ENCODE measurements at places on chromosomes 6 and 20.

DNA sequence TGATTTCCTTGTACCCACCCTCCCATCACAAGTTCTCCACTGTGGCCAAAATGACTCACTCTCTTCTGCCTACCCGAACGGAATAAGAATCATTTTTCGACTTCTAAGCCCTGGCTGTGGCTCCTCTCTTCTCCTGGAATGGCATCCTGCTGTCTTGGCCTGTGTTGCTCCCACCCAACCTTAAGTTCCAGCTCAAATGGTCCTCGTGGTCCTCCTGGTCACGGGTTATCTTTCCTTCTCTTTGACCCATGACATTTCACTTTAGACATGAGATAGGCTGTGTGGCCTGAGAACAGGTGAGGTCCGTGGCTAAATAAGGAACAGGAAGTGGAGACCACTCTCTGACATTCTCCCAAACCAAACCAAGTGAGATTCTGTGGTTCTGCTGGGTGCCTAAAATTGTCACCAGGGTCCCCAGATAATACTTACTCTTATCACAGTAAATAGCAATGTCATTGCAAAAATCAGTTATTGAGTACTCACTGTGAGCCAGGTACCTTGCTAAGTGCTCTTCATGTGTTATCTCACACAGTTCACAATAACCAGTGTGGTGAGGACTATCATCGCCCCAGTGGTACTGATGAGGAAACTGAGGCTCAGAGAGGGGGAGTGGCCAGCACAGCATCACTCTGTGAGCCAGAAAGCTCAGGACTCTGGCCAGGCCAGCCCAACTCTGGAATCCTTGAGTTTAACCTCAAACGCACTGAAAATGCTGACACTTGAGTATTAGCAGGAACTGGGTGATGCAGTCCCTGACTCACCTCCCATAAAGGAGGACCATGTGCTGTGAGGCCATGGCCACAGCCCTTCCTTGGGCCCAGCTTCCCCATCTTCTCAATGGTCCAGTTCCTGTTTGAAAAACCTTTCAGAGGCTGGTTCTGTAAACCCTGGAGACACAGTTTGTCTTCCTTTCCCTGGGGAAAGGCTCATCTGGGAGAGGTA, 74.8 kb upstream of the SIRPA start:
- no peak for DNase-seq

DNA sequence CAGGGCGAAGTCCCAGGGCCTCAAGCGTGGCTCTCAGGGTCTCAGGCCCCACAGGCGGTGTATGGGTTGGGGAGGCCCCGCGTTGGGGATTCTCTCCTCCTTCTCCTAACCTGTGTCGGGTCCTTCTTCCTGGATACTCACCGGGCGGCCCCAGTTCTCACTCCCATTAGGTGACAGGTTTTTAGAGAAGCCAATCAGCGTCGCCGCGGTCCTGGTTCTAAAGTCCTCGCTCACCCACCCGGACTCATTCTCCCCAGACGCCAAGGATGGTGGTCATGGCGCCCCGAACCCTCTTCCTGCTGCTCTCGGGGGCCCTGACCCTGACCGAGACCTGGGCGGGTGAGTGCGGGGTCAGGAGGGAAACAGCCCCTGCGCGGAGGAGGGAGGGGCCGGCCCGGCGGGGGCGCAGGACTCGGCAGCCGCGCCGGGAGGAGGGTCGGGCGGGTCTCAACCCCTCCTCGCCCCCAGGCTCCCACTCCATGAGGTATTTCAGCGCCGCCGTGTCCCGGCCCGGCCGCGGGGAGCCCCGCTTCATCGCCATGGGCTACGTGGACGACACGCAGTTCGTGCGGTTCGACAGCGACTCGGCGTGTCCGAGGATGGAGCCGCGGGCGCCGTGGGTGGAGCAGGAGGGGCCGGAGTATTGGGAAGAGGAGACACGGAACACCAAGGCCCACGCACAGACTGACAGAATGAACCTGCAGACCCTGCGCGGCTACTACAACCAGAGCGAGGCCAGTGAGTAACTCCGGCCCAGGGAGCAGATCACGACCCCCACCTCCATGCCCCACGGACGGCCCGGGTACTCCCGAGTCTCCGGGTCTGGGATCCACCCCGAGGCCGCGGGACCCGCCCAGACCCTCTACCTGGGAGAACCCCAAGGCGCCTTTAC, at the start of gene HLA-G:
Gene HLA-G (plus strand): TSS at position 247 of the 892 bp plus-strand sequence. CDS start 20 bp downstream, at position 267.
- DNase-seq, result no peak

GRCh38 chr20:46302106-46302505, 6.2 kb downstream of the CDH22 start:
- DNase-seq, result no peak

GRCh38 chr6:123402052-123402451, 234.7 kb downstream of the TRDN start:
- DNase-seq, result no peak

- no peak for DNase-seq
Observed at GRCh38 chr6:158085261-158086053, 82.6 kb downstream of the SERAC1 start.

DNA sequence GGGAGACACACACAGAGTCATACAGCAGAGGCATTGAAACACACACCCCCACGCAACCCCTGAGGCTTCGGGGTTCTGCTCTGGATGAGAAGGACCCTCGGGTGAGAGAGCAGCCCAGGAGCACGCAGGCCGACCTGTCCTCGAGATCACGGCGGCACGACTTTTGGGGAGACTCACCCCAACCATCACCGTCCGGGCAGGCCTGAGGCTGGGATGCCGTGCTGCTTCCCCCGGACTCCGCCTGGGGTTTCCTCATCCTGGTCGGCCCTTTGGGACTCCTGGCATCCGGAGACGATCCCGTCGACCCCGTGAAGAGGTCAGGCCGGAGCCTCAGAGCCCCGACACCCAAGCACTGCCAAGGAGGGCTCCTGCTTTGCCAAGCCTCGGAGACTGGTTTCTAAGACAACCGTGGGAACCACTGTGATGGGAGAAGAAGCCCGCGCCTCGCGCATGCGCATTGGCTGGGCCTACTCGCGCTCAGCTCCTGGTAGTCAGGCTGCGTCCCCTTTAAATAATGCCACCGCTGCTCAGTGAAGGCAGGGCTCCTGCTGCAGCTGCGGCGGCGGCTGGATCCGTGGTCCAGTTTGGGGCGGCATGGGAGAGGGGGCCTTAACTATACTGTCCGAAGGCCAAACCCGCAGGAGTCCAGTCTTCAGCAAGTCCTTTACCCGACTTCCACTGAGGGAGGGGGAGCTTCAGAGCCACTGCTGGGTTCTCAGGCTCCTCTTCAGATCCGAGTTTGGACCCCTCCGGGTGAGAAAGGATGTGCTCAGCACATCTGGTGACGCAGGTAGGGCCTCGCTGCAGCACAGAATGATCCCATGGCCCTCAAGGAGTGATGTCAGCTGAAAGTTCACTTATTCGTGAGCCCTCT, 171.4 kb upstream of the ZNF337 start:
- peak; percentile 61 for DNase-seq

DNA sequence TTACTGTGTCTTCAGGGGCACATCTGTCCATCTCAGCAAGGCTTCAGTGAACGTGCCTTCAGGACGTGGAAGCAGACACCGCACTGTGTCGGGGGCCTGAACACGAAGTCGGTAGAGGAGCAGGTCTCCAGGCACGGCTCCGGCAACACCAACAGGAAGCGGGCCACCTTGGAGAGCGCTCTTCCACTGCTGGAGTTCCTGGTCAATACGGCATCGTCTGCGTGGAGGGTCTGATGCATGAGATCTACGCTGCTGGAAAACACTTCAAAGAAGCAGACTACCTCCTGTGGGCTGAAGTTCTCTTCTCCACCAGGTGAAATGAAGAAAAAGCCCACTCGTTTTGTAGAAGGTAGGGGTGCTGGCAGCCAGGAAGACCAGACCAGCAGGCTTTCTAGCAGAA, 69.3 kb upstream of the SLCO4A1 start:
- no peak for DNase-seq

DNA sequence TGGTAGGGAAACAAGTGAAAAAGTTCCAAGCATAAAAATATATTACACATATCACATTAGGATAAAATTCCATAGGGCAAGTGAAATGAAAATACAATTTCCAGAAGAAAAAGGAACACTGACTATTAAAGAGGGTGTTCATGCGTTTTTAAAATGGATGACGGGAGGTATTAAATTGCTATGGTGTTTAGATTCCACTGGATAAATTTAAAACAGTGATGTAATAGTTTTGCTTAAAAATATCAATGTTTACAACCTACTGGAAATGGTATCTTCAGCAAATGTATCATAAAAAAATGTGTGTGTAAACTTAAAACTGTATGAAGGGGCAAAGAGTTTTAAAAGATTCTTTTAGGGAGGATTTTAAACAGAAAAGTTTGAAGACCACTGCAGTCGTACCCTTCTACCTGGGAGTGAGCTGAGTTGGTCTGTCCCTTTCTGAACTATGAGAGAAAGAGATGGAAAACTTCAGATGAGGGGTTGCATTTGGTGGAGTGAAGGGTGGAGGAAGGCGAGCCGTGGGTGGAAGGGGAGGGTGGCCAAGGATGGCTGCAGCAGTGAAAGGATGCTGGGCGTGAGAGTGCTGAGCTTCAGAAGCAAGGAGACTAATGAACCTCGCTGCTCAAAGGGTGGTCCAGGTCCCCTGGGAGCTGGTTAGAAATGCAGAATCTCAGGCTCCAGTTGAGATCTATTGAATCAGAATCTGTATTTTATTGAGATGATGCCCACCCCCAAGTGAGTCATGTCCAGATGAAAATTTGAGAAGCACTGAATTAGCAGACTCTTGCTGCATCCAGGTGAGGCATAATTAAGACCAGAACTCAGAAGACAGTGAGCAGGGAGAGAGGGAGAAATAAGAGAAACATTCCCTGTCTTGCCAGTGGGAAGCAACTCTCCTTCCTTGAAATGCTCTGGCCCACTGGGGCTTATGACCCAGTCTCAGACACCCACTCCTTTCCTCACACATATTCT, 54.5 kb upstream of the MRPS10 start:
- no peak for DNase-seq

DNA sequence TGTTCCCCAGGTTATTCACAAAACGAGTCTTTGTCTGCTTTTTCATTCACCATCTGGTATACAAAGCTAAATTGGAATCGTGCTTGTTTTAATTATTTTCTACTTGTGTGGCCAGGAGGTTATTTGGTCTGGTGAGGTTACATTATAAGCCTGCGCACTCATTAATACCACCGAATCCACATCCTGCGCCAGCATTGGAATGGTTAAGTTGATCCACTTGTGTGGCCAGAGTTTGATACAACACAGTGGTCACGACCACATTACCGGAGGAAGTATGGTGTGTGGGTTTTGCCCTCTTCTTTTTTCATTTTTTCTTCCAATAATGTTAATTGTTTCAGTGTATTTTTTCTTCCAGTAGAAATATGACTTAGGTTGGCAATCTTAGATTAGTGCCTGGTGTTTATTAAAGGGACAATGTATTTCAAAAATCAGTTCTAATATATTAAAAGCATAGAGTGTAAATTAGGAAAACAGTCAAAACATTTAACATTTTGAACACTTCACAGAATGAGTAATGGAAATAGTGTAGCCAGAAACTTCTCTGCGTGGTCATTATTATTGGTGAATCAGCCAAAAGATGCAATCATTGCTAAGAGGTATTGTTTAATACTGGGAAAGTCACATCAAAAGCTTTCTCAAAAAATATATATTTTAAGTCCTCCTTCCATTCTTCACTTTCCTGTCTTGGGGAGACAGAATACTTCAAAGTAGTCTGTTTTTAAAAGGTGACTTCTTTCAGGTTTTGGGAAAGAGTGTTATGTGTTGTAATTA, 84.5 kb downstream of the JARID2 start:
- no peak for DNase-seq

- no peak for DNase-seq
Observed at GRCh38 chr6:156944412-156944811, 167.2 kb downstream of the ARID1B start.

- DNase-seq, result no peak
Observed at GRCh38 chr6:167828325-167828956, 1.7 kb downstream of the AFDN start.

DNA sequence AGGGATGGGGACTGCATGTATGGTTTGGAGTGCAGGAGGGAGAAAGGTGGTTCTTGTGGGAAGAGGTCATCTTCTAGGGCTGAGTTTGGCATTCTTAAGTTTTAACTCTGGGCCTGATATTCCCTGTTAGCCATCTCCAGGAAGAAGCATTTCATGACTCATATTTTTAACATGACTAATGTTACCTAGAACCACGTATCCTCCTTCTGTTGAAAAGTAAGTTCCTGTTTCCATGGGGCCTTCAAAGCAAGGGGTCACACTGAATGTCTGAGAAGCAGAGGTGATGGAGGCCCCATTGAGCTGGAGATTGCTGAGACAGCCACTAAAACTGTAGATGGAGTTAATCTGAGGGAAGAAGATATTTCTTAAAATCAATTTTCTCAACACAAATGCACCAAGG, 30.2 kb downstream of the FAM229B start:
- no peak for DNase-seq

DNA sequence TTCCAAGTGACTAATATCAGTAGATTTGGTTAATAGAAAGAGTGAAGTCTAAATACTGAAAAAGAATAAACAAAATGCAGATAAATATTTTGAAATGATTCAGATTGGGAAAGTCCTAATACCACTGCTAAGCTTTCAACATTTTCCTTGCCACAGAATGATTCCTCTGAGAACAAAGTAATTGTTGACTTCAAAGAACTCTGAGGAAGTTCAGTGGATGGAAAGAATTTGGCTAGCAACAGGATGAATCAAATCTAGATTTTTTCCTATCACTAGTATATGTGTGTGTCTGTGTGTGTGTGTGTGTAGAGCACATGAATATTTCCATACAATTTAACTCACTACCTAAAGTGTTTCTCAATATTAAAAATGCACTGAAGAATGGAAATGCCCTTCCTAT, 107.9 kb upstream of the PREP start:
- no peak for DNase-seq
